ENCODE measurements at places on chromosomes 6 and 20. TPM values are rescaled to one million over a fixed set of nuclear protein-coding genes. Genes with fewer than 3 reads are reported as not detected.

GRCh38 chr20:22350624-22351023, 233.7 kb downstream of the FOXA2 start:
- DNase-seq = no peak

DNA sequence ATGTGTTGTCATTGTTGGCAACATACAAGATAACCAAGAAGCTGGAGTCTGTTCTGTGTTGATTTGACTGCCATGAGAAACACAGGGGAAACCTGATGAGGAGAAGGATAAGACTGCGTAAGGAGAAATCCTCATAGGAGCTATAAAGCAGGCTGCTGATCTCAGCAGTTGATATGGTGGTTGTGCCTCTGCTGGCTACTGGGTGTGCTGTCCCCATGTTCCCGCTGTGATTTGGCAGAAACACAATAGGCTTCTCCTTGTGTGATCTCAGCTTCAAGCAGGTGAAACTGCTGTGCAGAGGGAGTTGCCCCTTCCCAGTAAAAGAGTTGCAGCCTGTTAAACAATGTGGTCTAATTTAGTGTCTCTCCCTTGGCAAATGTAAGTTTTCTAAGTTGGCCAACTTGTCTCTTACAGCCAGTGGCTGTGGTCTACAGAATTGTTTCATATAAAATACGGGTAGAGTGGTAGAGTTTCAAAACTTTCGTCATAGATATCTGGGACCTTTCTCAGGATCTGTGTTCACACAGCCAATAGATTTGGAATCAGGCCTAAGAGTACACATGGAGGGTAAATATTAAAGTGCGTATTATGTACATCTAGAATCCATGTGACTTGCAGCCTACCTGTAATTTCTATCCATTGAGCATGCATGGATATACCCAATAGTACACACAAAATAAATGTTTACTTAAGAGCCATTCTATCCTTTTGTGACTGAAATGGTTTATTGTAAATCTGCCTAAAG, 78.4 kb downstream of the RNF144B start:
- DNase-seq = no peak

ZCCHC3 gene
- 7.7 TPM for polyA plus RNA-seq

DNA sequence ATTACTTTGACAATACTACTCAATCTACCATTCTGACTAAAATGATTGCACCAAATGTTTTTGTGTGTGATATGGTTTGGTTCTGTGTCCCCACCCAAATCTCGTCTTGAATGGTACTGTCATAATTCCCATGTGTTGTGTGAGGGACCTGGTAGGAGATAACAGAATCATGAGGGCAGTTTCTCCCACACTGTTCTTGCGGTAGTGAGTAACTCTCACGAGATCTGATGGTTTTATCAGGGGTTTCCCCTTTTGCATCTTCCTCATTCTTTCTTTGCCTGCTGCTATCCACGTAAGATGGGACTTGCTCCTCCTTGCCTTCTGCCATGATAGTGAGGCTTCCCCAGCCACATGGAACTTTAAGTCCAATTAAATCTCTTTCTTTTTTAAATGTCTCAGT, 20.8 kb downstream of the SYCP2 start:
- DNase-seq = no peak

DNA sequence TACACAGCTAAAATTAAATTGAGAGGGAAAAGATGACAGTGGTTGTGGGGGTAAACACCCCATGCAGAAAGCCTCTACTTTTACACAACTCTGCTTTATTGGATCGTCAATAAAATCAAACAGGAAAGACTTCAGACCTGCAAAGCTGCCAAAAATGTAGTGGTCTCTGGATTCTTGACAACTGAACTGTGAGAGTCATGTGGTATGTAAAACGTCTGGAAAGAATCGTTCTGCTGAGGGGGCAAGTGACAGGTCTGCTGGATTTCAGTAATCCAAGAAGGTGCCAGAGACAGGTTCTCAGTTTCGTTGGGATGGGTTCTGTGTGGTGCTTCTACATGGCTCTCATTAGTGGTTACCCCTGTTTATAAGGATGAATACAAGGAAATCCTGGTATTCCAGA, 63.3 kb downstream of the TSPYL4 start:
- DNase-seq = no peak

DNA sequence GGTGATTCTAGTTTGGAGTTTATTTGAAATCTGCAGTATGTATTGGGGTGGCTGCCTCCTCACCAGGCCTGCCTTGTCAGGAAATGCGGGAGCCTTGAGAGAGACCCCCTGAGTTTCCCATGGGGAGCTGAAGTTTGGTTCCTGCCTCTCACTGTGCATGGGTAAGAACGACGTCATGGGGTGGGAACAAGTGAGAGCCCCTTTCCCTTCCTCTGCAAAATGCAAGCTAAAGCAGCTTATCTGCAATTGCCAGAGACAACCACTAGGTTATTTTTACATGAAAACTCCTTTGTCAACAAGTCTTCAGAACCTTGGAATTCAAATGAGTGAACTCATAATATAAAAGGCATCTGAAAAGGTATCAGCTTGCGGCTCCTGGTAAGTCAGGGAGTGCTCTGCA, 58.4 kb downstream of the TMEM170B start:
- no peak for DNase-seq

- DNase-seq = no peak
Measured at GRCh38 chr6:169850746-169851145, 99.3 kb downstream of the ERMARD start.

VSX1 gene
- polyA plus RNA-seq = 0.16 TPM

ACTL10 gene
- 1.2 TPM for polyA plus RNA-seq

PRSS16 gene
- not detected for polyA plus RNA-seq

DNA sequence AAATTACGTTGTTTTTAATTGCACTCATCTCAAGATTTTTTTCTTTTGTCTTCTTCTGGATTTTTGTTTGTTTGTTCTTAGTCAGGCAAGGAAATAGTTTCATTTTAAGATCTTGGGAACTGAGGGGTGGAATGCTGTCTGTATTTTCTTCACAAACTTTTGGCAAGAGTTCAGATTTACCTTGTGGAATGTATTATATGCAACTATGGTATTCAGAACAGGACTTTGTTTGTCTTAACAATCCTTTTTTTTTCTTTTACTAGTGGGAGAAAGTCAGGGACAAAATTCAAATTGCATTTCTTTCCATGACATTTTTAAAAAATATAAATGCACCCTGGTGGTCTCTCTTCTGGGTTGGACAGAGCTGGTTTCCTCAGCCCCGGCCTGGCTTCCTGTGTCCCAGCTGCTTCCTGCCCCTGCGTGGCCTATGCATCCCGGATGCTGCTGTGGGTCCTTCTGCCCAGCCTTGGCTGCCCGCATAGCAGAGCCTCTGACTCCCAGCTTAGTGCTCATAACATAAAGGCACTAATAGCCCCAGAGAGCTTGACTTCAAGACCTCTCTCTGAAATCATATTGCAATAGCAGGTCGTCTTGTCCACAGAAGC, 520.7 kb downstream of the QKI start:
- peak; percentile 29 for DNase-seq

GRCh38 chr20:5932796-5933195, 17.5 kb downstream of the TRMT6 start:
- no peak for DNase-seq

GRCh38 chr20:5696011-5696559, 54.1 kb upstream of the SHLD1 start:
- DNase-seq = no peak

DNA sequence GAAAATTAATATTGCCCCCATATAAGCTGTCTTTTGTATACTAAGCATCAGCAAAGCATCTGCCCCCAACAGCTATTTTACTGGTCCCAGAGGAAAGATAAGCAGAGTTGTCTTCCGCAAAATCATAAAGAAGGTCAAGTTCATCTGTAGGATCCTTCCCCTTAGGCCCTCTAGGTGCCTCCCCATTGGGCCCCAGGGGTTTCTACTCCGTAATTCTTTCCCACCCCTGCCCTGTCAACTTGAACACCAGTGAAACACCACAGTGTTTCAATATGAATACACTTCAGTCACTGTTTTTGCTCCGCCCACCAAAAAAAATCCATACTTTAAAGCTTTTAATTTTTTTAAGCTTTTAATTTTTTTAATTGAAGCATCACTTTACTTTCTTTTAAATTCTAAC, 159.2 kb downstream of the ATXN1 start:
- no peak for DNase-seq

GPLD1 gene
- polyA plus RNA-seq = 0.07 TPM

GRCh38 chr6:1972962-1973361, 272.4 kb downstream of the GMDS start:
- DNase-seq = no peak

DNA sequence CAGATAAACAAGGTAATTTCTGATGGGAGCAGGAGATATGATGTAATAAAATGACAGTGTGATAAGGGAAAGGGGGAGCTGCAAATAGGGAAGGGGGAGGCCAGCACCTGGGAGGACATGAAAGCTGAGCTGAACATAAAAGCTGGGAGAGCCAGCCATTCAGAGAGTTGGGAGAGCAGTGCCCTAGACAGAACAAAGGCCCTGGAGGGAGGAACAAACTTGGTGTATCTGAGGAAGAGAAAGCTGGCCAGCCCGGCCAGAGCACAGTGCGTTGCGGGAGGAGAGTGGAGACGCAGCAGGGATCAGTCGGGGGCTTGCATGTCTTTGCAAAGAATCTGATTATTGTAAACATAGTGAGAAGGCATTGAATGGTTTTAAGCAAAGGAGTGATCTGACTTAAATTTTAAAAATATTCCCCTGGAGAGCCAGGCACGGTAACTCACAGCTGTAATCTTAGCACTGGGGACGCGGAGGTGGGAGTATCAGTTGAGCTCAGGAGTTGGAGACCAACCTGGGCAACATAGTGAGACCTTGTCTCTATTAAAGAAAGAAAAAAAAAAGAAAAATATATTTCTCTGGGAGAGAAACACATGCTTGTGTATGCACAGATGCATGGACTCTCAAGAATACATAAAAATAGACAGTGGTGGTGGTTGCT, 318.2 kb downstream of the ZFAND3 start:
- no peak for DNase-seq

DNA sequence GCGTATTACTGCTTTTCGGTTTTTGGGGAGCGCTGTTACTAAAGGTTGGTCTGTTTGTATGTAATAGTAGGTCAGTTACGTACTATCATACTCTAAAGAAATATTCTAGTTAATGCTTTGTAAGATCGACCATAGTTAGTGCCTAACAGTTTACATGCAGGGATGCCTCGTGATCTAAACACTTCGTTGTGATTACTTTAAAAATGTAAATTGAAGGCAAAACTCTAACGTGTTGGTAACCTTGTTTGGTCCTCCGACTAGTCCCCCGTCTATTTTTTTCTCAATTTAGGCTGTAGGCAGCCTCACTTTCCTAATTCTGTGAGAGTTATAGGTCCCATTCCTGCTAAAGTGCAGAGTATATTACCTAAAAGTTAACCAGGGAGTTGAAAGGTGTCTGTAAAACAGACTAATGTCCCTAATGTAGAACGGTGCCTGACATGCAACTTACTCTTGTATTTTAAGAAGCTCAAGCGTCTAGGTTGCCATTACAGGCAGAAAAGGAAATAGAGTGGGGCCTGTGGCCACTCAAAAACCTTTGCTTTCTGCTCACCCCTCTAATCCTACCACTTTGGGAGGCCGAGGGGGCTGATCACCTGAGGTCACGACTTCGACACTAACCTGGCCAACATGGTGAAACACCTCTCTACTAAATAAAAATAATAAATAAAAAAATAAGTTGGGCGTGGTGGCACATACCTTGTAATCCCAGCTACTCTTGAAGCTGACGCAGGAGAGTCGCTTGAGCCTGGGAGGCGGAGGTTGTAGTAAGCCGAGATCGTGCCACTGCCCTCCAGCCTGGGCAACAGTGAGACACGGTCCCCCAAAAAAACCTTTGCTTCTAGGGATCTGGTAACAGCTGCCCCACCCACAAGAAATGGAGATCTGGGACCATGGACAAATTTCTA, 37.8 kb downstream of the HFE start:
- DNase-seq = no peak

All from heart right ventricle (tissue), 16 donors.